Activated CD4-positive, alpha-beta T cell treated with anti-CD3 and anti-CD28 coated beads, Interleukin-2, amount 10 ng/mL, durations not matched to agents 24 days and 14 days (primary cell): ENCODE measurements at places on chromosomes 13 and 19. TPM values are rescaled to one million over a fixed set of nuclear protein-coding genes. Genes with fewer than 3 reads are reported as not detected.
A peak's percentile ranks its signal among the peaks of the same experiment; 100 is the strongest.

GRCh38 chr13:60836821-60837220, 439.8 kb downstream of the TDRD3 start:
- no peaks in the 10 kb centered on the region for H3K4me1 ChIP-seq
- DNase-seq = no peak
- no peak overlapping the region for H3K4me3 ChIP-seq
- no peaks in the 10 kb centered on the region for H3K36me3 ChIP-seq
- H3K27ac ChIP-seq = no peak overlapping the region

- H3K4me3 ChIP-seq = no peak overlapping the region
- no peak for DNase-seq
These were observed 47.0 kb downstream of the FOXO1 start for GRCh38 chr13:40619479-40619814.

GRCh38 chr19:36973844-36974195, 57.7 kb downstream of the ZNF568 start:
- H3K36me3 ChIP-seq = peaks cover 35% of the 10 kb centered on the region
- peak overlapping the region; percentile 92 for H3K27ac ChIP-seq
- DNase-seq = no peak
- H3K27me3 ChIP-seq = no peaks in the 10 kb centered on the region
- H3K4me1 ChIP-seq = peaks cover 12% of the 10 kb centered on the region

- no peak overlapping the region for H3K27ac ChIP-seq
- peaks cover 3% of the 10 kb centered on the region for H3K27me3 ChIP-seq
- H3K4me3 ChIP-seq = no peak overlapping the region
- peak; percentile 74 for DNase-seq
- H3K36me3 ChIP-seq = no peaks in the 10 kb centered on the region
- no peaks in the 10 kb centered on the region for H3K4me1 ChIP-seq
These were observed 271.4 kb downstream of the NALCN start for GRCh38 chr13:101144808-101145419.

GRCh38 chr13:52348983-52349780, 56.8 kb downstream of the THSD1 start:
- no peak overlapping the region for H3K27ac ChIP-seq
- H3K4me1 ChIP-seq = no peaks in the 10 kb centered on the region
- DNase-seq = no peak

DNA sequence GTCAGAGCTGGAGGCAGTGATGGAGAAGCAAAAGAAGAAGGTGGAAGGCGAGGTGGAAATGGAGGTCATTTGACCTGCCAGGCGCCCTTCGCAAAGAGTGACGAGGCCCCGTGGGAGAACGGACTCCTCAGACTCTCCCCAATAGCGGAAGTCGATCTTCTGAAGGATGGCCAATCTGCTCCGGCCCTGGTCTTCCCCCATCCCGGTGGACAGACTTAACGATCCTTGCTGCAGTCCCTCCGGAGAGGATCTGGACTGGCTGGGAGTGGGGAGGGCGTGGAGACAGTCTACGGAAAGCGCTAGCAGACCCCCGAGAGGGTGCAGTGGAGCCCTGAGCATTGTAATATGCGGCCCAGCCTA, 11.9 kb downstream of the EPS8L1 start:
- peaks cover 21% of the 10 kb centered on the region for H3K4me1 ChIP-seq
- H3K27me3 ChIP-seq = peaks cover 46% of the 10 kb centered on the region
- DNase-seq = no peak
- H3K27ac ChIP-seq = no peak overlapping the region

GRCh38 chr13:77457966-77458365, 77.5 kb upstream of the SCEL start:
- no peak overlapping the region for H3K27ac ChIP-seq
- DNase-seq = no peak
- H3K27me3 ChIP-seq = peaks cover 31% of the 10 kb centered on the region
- H3K4me3 ChIP-seq = no peak overlapping the region
- no peaks in the 10 kb centered on the region for H3K4me1 ChIP-seq

- H3K27me3 ChIP-seq = no peaks in the 10 kb centered on the region
- no peak overlapping the region for H3K4me3 ChIP-seq
- no peaks in the 10 kb centered on the region for H3K4me1 ChIP-seq
- DNase-seq = no peak
These were observed 73.6 kb downstream of the SIPA1L3 start for GRCh38 chr19:37980419-37981170.

- no peak overlapping the region for H3K4me3 ChIP-seq
- H3K27me3 ChIP-seq = peaks cover 17% of the 10 kb centered on the region
These were observed 42.2 kb downstream of the COL4A1 start for GRCh38 chr13:110264685-110265275.

- no peaks in the 10 kb centered on the region for H3K4me1 ChIP-seq
- no peaks in the 10 kb centered on the region for H3K36me3 ChIP-seq
- H3K4me3 ChIP-seq = no peak overlapping the region
These were observed 29.5 kb downstream of the CRTC1 start for GRCh38 chr19:18712981-18713380.

GRCh38 chr19:46731007-46731501, 14.1 kb upstream of the PRKD2 start:
- no peaks in the 10 kb centered on the region for H3K27me3 ChIP-seq
- peaks cover 60% of the 10 kb centered on the region for H3K36me3 ChIP-seq
- no peak for DNase-seq

GRCh38 chr19:44745341-44745831, 3.1 kb upstream of the BCL3 start:
- peaks cover 35% of the 10 kb centered on the region for H3K4me1 ChIP-seq
- H3K36me3 ChIP-seq = peaks cover 18% of the 10 kb centered on the region
- peak overlapping the region; percentile 94 for H3K27ac ChIP-seq
- DNase-seq = no peak
- peaks cover 4% of the 10 kb centered on the region for H3K27me3 ChIP-seq
- H3K4me3 ChIP-seq = no peak overlapping the region

DNA sequence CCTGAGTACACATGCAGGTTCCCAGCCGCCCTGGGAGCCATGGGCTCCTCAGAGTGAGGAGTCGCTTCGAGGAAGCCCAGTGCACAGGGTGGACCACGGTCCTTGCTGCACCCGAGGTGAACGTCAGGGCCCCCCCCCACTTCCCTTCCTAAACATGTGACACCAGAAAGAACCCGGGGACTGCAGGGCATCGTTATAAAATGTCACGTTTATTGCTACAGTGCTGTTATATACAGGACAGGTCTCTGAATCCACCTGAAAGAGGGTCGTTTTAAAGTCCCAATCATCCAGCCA, 3.8 kb upstream of the UQCR11 start:
- H3K27ac ChIP-seq = no peak overlapping the region
- no peaks in the 10 kb centered on the region for H3K27me3 ChIP-seq
- DNase-seq = no peak
- H3K4me3 ChIP-seq = peak overlapping the region; percentile 32
- H3K4me1 ChIP-seq = peaks cover 19% of the 10 kb centered on the region

GRCh38 chr13:31940076-31940475, 91.5 kb upstream of the FRY start:
- no peaks in the 10 kb centered on the region for H3K36me3 ChIP-seq
- no peak overlapping the region for H3K27ac ChIP-seq
- peaks cover 33% of the 10 kb centered on the region for H3K27me3 ChIP-seq
- DNase-seq = no peak

- no peaks in the 10 kb centered on the region for H3K27me3 ChIP-seq
- no peaks in the 10 kb centered on the region for H3K4me1 ChIP-seq
- no peak overlapping the region for H3K27ac ChIP-seq
- no peak for DNase-seq
These were observed 370.7 kb downstream of the HS6ST3 start for GRCh38 chr13:96460609-96461008.

DNA sequence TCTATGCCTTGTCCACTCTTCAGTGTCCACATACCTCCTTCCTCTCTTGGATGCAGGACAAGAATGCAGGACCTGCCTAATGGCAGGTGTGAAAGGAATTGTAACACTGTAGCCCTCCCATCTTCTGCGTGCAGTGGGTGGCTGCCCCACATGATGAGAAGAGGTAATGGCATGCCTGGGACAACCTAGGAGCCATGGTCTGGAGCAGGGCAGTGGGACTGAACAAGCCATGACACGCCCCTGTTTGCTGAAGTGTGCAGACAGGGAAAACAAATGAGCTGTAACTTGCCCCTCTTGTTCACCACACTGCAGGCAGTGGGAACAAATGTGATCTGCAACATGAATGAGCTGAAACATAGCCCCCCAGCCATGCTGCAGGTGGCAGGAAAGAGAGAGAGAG, 192.2 kb downstream of the PCDH17 start:
- no peaks in the 10 kb centered on the region for H3K4me1 ChIP-seq
- H3K27ac ChIP-seq = no peak overlapping the region
- H3K27me3 ChIP-seq = no peaks in the 10 kb centered on the region
- no peaks in the 10 kb centered on the region for H3K36me3 ChIP-seq

DNA sequence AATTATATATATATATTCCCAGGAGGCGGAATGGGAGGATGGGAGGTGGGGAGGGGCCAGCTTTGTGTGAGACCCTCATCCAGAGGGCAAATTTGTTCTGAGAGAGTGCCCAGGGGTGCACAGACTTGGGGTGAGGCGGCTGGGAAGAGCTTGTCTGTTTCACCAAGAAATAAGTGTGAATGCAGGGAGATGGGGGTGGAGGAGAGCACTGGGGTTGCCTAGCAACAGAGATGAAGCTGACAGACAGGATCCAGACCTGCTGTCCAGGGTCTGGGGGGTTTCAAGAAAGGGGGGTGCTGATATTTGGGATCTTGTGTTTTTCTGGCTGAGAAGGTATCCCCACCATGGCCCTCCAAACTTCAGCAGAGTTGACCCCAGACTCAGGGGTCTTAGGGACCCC, 18.6 kb upstream of the TNFAIP8L1 start:
- H3K27me3 ChIP-seq = no peaks in the 10 kb centered on the region
- no peak for DNase-seq

DNA sequence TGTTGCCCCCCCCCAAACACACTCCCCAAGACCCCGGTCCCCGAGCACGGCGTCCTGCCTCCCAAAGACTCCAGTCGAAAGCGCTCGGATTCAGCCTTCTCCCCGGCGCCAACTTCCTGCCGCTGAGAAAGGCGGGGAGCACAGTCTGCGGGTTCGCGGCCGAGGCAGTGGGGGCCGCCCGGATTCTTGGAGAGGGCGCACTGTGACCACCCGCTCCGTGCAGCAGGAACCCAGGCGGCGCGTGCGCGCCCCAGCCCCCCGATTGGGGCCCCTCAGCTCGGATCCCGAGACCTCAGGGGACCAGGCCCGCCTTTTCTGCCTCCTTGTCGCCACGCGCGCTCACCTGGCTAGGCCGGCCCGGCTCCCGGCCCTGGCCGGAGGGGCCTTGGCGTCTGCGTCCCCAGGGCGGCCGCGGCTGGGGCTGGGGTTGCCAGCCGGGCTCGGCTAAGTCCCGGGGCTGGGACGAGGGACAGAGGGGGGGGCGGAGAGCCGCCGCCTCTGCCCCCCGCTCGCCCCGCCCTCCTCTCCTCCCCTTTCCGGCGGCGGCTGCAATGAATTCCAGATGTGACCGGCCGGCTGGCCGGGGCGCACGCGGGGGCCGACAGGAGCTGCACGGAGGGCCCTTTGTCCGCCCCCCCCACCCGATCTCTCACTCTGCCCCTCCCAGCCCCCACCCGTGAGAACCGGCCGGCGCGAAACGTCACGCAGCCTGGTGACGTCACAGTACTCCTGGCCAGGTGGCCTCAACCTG, at the start of gene S1PR2:
TSS of gene S1PR2 (minus strand) at position 471 of the 751 bp plus-strand sequence. CDS start 6,426 bp downstream, outside the sequence.
- H3K27me3 ChIP-seq = no peaks in the 10 kb centered on the region
- peaks cover 16% of the 10 kb centered on the region for H3K4me1 ChIP-seq
- peak within 1 kb of the TSS; percentile 89 for H3K4me3 ChIP-seq
- DNase-seq = peak; percentile 89
- H3K36me3 ChIP-seq = no peaks in the 10 kb centered on the region
- H3K27ac ChIP-seq = peak within 1 kb of the TSS; percentile 88

- H3K4me1 ChIP-seq = no peaks in the 10 kb centered on the region
- no peak overlapping the region for H3K27ac ChIP-seq
- peaks cover 41% of the 10 kb centered on the region for H3K36me3 ChIP-seq
- H3K4me3 ChIP-seq = no peak overlapping the region
These were observed 12.9 kb upstream of the RPS15 start for GRCh38 chr19:1425102-1425837.

DNA sequence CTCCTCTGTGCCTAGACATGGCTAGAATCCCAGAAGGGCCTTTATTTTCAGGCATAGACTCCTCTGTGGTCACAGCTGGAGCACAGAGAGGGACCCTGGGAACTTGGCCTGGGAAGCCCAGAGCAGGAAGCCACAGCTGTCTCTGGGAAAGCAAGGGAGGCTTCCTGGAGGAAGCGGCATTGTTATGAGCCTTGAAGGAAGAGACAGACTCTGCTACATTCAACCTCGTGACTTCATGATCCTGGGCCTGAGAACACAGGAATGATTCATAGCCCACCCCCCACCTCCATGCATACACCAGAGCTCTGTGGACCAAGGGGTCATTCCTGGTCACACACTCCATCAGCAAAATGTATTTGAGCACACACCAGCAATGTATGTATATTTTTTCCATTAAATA, 8.6 kb downstream of the RDH8 start:
- no peak for DNase-seq
- H3K27me3 ChIP-seq = peaks cover 8% of the 10 kb centered on the region
- no peaks in the 10 kb centered on the region for H3K4me1 ChIP-seq
- H3K4me3 ChIP-seq = no peak overlapping the region
- no peaks in the 10 kb centered on the region for H3K36me3 ChIP-seq
- no peak overlapping the region for H3K27ac ChIP-seq

DNA sequence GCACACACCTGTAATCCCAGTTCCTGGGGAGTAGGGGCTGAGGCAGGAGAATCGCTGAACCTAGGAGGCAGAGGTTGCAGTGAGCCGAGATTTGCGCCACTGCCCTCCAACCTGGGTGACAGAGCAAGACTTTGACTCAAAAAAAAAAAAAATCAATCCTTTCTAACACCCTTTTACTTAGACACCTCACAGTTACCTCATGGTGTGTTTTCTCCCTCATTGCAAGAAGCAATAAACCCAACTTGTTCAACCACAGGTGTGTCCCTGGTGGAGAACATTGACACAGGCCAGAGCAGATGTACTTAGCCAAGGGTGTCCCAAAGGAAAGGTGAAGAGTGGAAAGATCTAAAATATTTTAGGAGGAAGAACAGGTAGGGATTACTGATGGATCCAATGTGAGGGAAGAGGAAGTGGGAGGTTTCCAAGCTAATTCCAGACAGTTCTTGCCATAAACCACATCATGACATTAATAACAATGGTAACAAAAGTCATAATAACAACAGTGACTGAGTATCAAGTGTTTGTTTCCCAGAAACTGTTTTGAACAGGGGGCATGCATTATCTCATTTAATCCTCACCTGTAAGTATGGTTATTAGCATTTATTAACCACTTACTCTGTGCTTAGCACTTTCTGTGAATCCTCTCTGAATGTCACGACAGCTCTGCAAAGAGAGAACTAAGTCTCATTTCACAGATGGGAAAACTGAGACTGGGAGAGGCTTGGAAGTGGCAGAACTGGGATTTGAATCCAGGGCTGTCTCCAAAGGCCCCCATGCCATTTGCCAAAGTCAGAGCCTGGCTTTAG, 3.1 kb upstream of the LYPD3 start:
- peaks cover 2% of the 10 kb centered on the region for H3K36me3 ChIP-seq
- H3K27ac ChIP-seq = peak overlapping the region; percentile 48
- H3K4me1 ChIP-seq = peaks cover 41% of the 10 kb centered on the region

GRCh38 chr13:50991579-50992521, 82.3 kb downstream of the RNASEH2B start:
- H3K27ac ChIP-seq = peak overlapping the region; percentile 31
- H3K4me3 ChIP-seq = peak overlapping the region; percentile 50
- H3K4me1 ChIP-seq = peaks cover 16% of the 10 kb centered on the region
- H3K27me3 ChIP-seq = no peaks in the 10 kb centered on the region

The ENOX1 gene
- total RNA-seq = 0.07 and 0.14 TPM in 2 replicates

The TMC4 gene
- total RNA-seq = 0.54 and 1.1 TPM in 2 replicates

The PLEKHF1 gene
- 24.0 and 26.7 TPM in 2 replicates for total RNA-seq

The JSRP1 gene
- total RNA-seq = 0.40 and 0.91 TPM in 2 replicates

The NPAS1 gene
- 0.21 and 0.47 TPM in 2 replicates for total RNA-seq

The SYDE1 gene
- total RNA-seq = 1.1 and 1.3 TPM in 2 replicates

The IGFLR1 gene
- 62.4 and 75.2 TPM in 2 replicates for total RNA-seq

The MISP3 gene
- total RNA-seq = 2.7 and 3.6 TPM in 2 replicates

The CD37 gene
- 131 and 134 TPM in 2 replicates for total RNA-seq

The CLDND2 gene
- total RNA-seq = 18.7 and 19.6 TPM in 2 replicates

The FLT1 gene
- 46.3 and 46.7 TPM in 2 replicates for total RNA-seq

The KIR3DL2 gene
- 0.47 and 0.52 TPM in 2 replicates for total RNA-seq
